Activated T-cell treated with anti-CD3 and anti-CD28 coated beads, Interleukin-2, amount 50 U/mL, for 48 hours (primary cell): ENCODE measurements at places on chromosomes 1 and 21.
A peak's percentile ranks its signal among the peaks of the same experiment; 100 is the strongest.

- no peak for DNase-seq
Observed at GRCh38 chr1:159958719-159959380, 4.8 kb upstream of the SLAMF9 start.

DNA sequence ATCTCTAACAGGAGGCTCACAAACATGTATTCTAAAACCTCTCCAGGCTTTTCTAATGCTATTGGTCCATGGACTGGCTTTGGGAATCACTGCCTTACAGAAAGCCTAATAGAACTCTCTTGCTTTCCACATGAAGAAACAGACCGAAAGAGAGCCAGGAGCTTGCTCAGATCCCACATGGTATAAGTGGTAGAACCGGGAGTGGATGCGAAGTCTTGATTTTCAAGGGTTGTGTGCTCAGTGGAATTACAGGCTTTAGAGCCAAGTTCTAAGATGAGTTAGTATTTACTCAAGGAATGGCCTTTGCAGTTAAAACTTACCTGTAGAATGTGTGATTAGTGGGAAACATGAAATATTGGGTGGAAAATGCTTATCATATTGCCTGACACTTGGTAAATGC lies 54.3 kb upstream of the HSD17B7 start:
- no peak for DNase-seq

- DNase-seq: no peak
Observed at GRCh38 chr21:31503939-31504338, 155.6 kb upstream of the SOD1 start.

DNA sequence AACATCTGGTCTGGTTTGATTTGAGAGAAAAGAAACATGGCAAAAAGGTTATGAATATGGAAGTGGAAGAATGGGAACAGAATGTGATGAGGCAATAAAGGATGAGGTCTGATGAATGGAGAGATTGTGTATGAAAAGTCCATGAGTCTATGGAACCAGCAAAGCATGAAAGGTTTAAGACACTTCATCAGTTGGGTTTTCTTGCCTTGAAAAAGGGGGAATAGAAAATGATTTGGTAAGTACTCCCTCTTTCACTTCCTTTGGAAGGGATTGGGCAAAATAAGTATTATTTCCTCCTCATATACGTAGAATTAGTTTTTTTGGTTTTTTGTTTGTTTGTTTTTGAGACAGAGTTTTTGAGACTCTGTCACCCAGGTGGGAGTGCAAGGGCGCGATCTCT lies 155.8 kb downstream of the TRIM33 start:
- DNase-seq: no peak

DNA sequence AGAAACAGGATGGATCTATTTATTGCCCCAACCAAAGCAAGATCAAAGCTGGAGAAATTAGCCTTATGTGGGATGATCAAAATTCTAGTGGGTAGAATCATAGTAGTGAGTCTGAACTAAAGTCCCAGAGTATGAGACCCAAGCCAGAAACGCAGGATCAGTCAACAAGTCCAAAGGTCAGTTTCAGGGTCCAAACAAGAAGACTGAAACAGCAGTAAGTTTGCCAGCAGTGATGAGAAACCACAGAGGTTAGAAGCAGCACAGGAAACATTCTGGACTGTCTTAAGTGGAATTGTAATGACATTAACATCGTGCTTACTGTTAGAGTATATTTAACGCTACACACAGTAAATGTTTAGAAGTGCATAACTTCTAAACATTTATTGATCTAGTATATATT lies 251.0 kb downstream of the LRRIQ3 start:
- no peak for DNase-seq

GRCh38 chr1:53869454-53870117 lies 20.0 kb downstream of the YIPF1 start:
- DNase-seq: no peak

- DNase-seq: no peak
Observed at GRCh38 chr1:193310564-193310963, 124.2 kb upstream of the B3GALT2 start.

DNA sequence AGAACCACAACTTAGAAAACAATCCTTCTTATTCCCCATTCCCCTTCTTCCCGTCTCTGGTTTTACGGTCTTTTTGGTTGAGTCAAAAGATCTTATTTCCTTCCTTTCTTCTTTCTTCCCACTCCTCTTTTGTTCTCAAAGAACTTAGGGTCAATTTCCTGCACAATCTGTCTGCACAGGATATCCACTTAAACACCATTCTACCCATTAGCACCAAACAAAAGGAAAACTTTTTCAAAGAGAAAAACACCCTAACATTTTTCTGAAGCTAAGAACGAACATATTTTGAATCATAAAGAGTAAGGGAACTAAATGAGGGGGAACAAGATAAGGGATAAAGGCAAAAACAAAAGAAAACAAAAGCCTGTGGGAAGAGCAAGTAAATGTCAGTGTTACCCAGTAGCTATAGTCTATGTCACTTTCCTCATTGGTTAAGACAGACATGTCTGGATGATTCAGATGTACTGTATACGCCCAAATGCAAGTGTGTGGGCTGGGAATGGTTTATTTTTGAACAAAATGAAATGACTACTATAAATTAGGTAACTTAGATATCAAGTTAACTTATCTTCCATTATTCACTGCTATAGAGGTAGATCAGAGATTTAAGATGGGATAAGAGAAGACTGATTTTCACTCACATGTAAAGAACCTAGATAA lies 59.9 kb downstream of the TOR3A start:
- DNase-seq: no peak

DNA sequence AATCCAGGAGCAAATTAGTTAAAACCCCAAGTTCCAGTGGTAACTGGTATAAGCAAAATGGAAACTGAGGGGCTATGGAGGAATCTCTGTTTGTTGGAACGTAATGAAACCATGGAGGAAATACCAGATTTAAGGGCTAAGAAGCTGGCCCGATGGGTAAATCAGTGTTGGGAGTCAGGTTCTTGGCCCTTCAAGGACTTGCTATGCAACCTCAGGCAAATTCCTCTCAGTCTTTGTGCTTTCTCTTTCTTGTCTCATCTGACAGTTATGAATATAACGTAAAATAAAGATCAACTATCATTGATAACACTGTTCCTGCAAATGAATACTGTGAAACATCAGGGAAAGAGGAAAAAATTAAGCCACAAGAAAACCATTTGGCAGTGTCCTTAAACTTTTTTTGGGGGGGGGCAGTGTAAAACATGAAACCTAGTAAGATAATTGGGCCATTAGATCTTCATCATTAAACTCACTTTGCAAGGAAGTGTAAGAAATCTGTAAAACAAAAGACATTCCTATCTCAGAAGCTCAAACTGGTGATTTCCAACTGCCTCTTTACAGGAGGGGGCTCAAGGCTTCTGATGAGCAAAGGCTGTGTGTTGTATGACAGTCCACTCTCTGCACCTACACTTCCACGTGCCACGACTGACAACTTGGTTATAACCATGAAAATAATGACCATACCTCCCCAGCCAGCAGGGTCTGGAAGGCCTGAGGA lies 47.6 kb downstream of the LHX4 start:
- DNase-seq: no peak

DNA sequence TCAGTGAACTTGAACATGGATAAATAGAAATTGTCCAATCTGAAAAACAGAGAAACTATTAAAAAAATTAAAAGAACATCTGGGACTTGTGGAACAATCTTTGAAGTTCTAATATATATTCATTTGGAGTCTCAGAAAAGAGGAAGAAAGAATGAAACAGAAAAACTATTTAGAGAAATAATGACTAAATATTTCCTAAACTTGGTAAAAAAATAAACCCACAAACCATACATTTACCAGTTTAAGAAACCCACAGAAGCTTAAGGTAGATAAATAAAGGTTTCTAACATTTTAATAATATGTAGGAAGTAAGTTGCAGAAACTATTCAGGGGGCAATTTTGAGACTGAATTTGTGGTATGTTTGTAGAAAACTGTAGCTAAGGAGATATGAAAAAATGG lies 437.8 kb downstream of the PTBP2 start:
- DNase-seq: no peak

- peak; percentile 82 for DNase-seq
Observed at GRCh38 chr21:44845418-44846223, 27.8 kb upstream of the SUMO3 start.

GRCh38 chr1:30723331-30723755 lies at the start of gene MATN1:
Gene MATN1, minus strand, starts transcription at chr1:30723585. Its CDS starts 34 bp downstream, at chr1:30723551.
- DNase-seq: no peak

DNA sequence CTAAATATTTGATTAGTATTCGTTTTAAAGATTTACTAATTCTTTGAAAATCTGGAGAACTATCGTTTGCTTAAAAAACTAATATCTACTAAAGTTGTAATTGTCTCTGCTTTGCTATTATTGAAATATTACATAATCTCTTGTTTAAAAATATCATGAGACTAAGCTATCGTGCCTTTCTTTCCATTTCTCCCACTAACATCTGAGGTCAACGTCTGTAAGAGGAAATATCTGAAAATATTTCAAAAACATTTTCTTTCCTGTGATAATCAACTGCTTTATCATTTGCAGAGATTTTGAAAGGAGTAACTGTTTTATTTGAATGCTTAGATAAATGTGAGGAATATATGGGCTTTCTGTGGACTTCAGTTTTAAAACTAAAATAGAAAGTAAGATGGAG lies 694.1 kb downstream of the USP25 start:
- no peak for DNase-seq

DNA sequence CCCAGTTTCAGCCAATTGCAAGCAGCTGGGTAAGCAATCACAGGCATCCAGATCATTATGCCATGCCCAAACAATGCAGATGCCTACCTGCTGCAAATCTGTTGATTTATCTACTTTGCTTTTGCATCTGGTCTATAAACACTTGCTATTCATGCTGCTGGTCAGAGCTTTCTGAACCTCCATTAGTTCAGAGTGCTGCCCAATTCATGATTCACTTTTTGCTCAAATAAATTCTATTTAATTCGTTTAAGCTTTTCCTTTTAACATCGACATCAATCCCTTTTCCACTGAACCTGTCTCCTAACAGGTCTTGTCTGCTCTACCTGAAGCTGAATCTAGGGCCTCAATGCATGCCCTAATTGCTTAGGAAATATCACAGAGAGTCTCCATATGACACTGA lies 99.4 kb upstream of the C1orf87 start:
- DNase-seq: no peak

GRCh38 chr1:246283771-246284410 lies 223.2 kb downstream of the SMYD3 start:
- no peak for DNase-seq

DNA sequence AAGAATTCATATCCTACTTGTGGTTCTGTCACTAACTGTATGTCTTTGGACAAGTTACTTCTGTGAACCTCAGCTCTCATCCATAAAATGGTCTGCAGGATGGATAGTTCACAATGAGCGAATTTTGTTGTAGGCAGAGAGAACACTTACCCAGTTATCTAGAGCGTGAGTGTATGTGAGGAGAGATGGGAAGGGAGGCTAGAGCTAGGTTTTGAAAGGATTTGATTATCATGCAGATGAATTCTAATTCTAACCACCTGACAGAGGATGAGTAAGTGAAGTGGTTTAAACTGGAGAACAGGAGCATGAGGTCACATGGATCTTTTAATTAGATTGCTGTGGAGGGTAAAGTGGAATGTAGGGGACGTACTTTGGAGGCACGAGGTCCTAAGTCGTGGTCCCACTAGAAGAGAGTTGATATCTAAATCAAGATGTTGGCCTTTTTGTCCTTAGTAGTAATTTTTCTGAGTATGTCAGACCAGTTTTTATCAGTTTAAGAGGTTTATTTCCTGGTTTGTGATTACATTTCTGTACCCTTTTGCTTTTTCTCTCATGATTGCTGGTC lies 5.0 kb downstream of the SUCO start:
- no peak for DNase-seq

DNA sequence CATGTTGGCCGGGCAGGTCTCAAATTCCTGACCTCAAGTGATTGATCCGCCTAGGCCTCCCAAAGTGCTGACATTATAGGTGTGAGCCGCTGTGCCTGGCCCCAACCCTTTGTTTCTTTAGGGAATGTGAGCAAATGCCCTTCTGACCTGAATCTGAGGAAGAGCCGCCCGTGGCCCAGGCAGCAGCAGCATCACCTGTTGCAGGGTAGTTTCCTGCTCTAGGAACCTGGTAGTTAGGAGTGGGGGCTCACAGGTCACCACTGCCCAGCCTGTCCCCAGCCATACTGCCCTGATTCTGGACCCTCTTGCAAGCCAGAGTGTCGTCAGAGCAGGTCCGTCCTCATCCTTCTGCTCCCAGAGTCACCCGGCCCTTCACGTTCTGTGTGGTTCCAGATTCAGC lies 13.0 kb downstream of the YBEY start:
- DNase-seq: no peak

DNA sequence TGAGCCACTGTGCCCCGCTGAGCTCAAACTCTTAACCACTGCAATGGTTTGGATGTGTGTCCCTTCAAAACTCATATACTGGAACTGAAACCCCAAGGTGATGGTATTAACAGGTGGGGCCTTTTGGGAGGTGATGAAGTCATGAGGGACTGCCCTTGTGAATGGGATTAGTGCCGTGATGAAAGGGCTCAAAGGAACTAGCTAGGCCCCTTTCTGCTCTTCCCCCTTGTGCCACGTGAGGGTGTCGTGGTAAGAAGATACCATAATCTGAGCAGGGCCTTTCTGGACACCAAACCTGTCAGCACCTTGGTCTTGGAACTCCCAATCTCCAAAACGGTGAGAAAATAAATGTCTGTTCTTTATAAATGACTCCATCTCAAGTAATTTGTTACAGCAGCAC lies 45.5 kb upstream of the SPOCD1 start:
- DNase-seq: no peak

- no peak for DNase-seq
Observed at GRCh38 chr1:240947438-240948224, 335.7 kb upstream of the GREM2 start.

GRCh38 chr1:43868741-43869067 lies 64.9 kb upstream of the ARTN start:
- DNase-seq: no peak

GRCh38 chr1:241551759-241552638 lies 19.8 kb downstream of the KMO start:
- DNase-seq: peak; percentile 52

GRCh38 chr1:147599362-147600118 lies 58.2 kb downstream of the BCL9 start:
- DNase-seq: peak; percentile 95

DNA sequence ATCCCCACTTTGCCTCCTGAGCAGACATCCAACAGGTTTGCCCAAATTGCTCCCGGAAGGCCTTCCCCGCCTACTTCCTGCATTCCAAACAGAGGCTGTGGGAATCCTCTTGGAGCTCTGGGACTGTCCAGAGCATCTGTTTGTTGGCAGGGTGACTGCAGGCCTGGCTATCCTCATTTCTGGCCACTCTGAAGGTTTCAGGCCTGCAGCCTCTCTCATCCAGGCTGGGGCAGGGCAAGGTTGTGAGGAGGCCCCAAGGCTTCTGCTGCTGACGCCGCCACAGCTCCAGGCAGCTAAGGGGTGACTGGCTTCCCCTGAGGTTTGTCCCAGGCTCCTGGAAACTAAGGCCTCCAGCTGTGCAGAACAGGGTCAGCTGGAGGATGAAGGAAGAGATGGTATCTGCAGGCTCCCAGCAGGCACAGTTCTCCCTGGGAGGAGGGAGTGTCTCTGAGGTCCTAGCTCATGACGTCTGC lies 11.3 kb downstream of the CDK18 start:
- no peak for DNase-seq

DNA sequence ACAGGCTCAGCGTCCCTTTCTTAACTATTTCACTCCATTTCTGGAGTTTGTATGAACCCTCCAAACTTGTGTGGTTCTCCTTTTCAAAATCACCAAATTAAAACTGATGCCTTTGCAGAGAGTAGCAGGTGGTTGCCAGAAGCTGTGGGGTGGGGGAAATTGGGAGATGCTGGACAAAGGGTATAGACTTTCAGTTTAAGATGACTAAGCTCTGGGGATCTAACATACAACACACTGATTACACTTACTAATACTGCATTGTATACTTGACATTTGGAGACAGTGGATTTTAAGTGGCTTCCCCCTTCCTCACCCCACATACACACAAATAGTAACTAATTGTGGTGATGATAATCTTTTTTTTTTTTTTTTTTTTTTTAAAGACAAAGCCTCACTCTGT lies 11.1 kb upstream of the SCYL3 start:
- DNase-seq: no peak
